CD4-positive, alpha-beta memory T cell (primary cell): ENCODE measurements at places on chromosomes 1 and 21.

DNA sequence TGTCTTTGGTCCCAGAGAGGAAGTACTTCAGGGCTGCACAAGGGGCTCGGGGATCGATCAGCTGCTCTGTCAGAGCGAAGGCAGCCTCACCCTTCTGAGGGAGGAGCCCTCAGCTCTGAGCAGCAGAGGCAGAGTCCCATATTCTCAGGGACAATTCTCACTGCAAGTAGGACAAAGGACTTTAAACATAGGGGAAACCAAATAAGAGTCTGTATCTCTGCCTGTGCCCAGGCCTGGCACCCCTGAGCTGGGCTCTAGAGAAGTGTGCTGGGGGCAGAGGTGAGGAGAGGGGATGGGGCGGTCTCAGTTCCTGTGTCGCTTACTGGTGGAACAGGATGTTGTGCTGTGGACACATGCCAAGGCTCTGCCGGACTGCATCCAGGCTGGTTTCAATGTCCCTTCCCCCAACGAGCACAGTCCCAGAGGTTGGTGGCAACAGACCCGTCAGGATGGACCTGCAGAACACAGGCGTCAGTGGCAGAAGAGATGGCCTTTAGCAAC lies 76.6 kb downstream of the ABCA4 start:
- no peak for DNase-seq

DNA sequence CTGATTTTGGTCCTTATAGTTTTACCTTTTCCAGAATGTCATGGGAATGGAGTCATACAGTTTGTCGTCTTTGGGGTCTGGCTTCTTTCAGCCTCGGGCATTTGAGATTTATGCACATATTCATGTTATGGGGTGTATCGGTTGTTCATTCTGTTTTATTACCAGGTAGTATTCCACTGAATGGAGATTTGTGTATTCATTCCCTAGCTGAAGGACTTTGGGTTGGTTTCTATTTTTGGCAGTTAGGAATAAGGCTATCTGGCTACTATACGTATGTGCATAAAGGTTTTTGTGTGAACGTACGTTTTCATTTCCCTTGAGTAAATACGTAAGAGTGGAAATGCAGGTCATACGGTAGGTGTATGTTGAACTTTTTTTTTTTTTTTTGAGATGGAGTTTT lies 65.1 kb downstream of the ACTL8 start:
- DNase-seq = no peak

GRCh38 chr1:88813471-88813870 lies 77.9 kb downstream of the GTF2B start:
- no peak for DNase-seq

GRCh38 chr1:31668303-31668883 lies 23.7 kb upstream of the PEF1 start:
- DNase-seq = no peak
